Activated naive CD4-positive, alpha-beta T cell (primary cell): ENCODE measurements at places on chromosomes 2 and 18.

DNA sequence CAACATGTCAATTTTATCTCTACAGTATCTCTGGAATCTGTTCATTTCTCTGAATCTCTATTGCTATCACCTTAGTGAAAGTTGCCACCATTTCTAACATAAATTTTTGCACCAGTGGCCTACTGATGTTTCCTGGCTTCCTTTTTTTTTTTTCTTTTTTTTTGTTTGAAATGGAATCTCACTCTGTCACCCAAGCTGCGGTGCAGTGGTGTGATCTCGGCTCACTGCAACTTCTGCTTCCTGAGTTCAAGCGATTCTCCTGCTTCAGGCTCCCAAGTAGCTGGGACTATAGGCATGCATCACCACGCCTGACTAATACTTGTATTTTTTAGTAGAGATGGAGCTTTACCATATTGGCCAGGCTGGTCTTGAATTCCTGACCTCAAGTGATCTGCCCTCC lies 35.1 kb downstream of the KCNJ13 start:
- DNase-seq: no peak

GRCh38 chr2:127768775-127769479 lies 42.0 kb downstream of the WDR33 start:
- no peak for DNase-seq

DNA sequence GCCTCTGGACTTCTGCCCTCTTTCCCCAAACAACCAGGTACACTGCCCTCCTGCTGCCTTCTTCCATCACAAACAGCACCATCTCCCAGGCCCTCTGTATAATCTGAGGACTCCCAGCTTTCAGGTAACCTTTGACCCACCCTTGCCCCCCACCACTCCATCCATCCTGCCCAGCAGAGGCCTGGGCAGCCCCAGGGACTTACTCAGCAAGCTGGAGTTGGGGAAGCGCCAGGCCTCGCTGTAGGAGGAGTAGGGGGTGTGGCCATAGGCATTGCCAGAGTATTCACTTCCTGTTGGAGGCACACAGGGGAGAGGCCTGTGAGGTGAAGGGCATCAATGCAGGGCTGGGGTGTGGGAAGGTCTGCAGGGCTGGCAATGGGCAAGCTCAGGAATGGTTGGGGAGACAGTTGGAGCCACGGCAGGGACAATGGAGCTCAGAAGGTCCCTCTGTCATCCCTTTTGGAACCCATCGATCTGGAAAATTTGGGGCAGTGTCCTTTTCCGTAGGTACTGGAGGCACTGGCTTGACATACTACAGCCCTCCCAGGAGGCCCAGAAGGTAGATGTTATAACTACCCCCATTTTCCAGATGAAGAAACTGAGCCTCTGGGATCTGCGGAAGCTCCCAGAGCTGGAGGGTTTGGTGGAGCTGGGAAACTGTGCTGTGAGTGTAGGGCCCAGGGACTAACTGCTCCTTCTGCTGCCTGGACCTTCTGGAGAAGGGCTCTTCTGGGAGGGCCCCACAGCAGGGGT lies 46.3 kb downstream of the PSD4 start:
- DNase-seq: no peak

DNA sequence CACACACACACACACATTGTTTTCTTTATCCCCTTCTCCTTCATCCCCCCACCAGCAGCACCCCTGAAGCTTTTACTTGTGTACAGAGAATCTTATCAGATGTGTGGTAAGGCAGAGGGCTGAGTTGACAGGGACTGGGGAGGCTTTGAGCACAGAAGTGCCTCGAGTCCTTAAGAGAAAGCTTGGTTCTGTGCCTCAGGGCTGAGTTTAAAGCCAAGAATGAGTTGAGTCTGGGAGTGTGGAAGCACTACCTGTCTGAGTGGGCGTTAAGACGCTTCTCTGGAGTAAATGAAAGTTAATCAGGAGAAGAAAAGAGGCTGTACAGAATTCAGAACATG lies 2.7 kb downstream of the ID2 start:
- no peak for DNase-seq

DNA sequence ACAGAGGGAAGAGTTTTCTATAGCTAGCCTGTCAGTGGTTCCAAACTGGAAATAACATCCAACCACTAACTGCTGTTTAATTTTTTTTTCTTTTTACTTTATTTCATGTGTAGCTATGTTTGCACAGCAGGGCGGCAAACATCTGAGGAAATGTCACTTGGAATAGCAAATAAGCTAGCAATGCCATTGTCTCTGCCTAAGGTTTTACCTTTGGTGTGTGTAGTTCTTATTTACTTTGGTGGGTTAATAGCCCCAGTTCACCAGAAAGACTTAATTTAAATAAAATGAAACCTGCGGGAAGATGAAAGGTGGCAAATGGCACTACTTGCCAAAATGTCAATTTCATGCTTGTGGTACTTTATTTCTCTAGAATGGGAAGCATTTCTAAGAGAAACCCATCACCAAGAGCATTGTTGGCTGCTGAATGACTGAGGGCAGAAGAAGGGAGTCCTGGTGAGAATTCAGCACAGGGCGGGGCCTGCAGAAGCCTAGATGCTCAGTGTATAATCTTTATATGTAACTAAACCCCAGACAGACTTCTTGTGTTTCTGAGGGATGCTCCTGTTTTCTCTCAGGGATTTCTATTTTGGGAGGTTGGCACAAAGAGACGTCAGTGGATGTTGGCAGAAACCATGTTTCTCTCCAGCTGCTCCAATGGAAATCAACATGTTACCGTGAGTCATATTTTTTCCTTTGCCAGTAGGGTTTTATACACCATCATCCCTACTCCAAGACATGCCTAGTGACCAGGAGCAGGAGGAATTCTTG lies 300.4 kb upstream of the NT5C1B start:
- DNase-seq: no peak

DNA sequence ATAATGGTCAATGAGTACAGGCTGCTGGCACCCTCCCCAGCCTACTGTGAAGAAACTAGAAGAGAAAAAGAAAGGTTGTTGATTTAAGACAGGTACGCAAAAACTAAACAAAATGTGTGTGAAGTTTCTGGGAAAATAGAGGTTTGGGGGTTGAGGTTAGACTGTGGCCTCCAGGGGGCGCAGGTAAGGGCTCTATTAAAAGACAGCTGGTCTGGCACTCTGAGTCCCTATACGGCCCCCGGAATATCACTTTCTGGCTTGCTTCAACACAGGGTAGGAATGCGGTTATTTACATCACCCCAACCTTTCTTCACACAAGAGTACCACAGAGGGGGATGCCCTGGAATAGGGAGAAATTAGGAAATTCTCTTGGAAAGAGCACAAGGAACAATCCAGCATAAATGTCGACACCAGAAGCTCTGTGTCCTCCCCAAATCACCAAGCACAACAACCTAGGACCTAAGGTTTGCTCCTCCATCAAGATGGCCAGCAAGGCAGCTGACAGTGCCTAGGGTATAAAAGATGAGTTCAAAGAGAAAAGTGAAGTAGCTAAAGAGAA lies 480.8 kb upstream of the KLHL29 start:
- DNase-seq: no peak

DNA sequence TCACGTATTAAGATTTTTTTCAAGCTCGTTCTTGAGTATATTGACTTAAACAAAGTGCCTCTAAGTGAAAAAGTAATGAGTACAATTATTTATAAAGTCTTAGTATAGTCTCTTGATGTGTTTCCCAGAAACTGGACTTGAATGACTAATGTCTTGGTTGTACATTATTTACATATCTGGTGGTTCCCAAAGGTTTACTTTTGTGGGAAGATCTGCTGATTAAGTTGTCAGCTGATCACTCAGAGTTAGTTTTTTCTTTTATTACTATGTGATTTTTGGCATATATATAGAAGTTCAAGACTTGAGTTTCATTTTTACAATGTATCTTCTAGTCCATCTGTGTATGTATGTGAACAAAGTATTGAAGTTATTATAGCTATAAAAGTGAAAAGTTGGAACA lies 29.5 kb downstream of the RNF144A start:
- no peak for DNase-seq

- no peak for DNase-seq
Observed at GRCh38 chr2:65368468-65368867, 63.9 kb downstream of the SPRED2 start.

GRCh38 chr2:150475479-150476250 lies 11.8 kb downstream of the RND3 start:
- no peak for DNase-seq
